ENCODE measurements at places on chromosomes 12 and 14.

- DNase-seq, result no peak
Observed at GRCh38 chr14:62003701-62004100, 241.5 kb downstream of the SNAPC1 start.

- no peak for DNase-seq
Observed at GRCh38 chr14:79680087-79680486, 531.2 kb downstream of the DIO2 start.

DNA sequence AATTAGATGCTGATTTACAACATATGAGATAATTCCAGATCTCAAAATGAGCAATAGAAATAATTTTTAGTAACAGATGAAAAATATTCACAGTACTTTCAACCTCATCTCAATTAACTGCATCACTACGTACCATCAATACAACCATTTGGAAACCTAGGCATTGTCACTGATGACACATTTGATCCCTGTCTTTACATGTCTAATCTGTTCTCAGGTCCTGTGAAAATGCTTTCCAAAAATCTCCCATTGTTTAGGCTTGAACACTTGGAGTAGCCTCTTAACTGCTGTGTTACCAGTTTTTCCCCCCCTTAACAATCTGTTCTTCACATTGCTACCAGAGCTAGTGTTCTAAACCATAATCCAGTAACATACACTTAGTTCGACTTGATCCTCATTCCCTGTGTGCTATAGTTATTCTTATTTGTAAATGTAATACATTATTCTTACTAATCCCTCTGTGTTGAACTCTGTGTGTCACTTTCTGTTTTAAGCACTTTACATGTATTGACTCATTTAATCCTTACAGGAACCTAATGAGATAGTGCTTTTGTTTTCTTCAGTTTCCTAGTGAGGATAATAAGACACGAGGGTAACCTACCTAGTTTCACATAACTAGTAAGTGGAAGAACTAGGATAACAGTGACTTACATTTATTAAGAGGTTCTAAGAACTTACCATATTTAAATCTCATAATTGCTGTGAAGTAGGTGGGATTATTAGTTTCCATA lies 41.7 kb downstream of the LARP4 start:
- DNase-seq, result no peak

DNA sequence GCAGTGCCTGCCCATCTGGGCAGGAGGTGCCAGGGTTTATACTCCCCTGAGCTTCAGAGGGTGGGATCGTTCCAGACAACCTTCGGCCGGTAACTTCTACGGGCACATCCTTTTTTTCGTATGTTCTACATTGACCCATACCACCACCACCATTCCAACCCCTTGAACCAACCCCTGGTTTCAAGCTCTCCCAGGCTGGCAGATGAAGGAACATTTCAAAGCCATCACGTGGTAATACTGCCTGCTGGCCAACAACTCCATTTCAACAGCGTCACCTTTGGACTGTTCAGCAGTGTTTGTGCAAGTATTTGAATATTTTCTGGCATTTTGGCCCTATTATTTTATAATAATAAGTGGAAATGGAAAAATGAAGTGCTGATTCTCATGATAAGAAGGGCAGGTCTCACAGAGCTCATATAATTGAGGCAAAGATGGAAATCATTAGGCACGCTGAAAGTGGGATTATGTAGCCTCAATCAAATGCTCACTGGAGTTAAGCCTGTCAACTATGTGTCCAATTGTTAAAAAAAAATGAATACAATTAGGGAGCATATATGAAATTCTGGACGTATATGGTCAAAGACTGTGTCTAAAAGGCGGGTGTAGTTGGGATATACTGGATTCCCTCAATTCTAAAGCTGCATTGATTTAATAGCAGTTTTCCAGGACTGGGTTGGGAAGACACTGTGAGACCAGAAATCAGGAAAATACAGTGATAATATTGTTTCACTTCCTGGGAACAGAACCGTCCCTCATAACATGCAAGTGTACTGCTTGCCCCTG lies 162.1 kb downstream of the ZFP36L1 start:
- no peak for DNase-seq

DNA sequence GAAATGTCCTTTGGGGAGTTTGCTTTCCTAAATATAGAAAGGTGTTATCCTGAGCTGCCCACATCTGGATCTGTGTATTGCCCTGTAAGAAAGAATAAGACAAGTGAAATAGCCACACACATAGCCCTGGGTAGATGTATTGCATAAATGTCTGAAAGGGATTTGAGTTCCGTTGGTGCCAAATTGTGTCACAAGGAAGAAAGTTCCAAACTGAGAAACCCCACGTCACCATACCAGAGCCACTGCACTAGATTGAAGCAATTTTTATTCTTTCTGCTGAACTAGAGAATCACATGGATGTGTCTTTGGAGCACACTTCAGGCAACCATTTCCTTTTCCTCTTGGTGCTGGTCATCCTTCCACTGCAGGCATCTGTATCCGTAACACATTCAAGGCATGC lies 5.0 kb downstream of the RNASE9 start:
- no peak for DNase-seq

GRCh38 chr12:69843608-69844007 lies 18.6 kb downstream of the MYRFL start:
- DNase-seq, result no peak

DNA sequence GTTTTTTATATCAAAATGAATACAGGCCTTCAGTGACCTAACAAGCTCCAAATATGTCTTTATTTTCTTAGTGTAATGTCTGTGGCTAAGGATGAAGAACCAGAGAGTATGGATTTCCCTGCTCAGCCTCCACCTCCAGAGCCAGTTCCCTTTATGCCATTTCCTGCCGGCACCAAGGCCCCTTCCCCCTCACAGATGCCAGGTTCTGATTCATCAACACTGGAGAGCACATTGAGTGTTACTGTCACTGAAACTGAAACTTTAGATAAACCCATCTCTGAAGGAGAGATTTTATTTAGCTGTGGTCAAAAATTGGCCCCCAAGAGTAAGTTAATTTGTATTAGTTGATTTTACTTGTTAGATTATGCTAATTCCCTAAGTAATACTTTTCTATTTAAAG lies 61.0 kb downstream of the KIAA0586 start:
- peak; percentile 4 for DNase-seq

DNA sequence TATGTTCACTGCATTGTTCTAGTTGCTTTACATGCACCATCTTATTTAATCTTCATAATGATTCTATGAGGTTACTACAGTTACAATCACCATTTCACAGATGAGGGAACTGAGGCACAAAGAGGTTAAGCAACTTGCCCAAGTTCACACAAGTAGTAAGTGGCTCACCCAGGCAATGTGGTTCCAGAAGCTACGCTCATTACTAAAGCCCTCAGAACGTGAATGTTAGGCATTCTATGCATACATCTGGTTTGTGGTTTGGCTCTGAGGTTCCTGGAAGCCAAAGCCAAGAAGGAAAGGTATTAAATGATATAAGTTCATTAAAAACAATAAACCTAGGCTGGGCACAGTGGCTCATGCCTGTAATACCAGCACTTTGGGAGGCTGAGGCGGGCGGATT lies 14.4 kb upstream of the VRTN start:
- no peak for DNase-seq
